ENCODE measurements at places on chromosomes 13 and 19.

GRCh38 chr19:33580026-33580644 lies 41.6 kb upstream of the CHST8 start:
- DNase-seq = no peak

- peak; percentile 83 for DNase-seq
Observed at GRCh38 chr19:6065685-6066374, 44.5 kb downstream of the RFX2 start.

DNA sequence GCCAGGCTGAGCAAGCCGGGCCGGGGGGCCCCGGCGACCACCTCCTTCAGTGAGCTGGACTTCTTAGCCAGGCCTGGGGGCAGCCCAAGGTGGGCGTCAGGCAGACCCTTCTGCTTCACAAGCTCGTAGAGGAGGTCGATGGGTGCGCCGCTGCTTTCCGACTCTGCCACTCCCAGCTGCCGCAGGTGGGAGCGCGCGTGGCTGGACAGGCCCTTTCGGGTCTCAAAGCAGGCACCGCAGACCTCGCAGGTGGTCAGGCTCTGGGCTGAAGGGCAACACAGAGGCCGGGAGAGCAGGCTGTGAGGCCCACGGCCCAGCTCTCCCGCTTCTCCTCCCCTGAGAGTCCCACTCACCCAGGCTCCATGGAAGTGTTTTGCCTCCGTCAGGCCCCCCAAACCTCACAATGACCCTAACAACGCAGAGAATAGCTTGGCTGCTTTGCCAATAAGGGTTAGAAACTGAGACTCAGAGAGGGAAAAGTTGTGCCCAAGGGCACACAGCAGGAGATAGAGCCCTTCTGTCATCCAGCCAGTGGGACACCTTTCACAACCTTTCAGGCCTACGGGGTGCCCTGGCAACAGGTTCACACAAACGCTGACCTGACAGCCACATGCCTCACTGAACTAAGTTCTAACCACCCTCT lies 11.2 kb upstream of the AKAP8L start:
- no peak for DNase-seq

DNA sequence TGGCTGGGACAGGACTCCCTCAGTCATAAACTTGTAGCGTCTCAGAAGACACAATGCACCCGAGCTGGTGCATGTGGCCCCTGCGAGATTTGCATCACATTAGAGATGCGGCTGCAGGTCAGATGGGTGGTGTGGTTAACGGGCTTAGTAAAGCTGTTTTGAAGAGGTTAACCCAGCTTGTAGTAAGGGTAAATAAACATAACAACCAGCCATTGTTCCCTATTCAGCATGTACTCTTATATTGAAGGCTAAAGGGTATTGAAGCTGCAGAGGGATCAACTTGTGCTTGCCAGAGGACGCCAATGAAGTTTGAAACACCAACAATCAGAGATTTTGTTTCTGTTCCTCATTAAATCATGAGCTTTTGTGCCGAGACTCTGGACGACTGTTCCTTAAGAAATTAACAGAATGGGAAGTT lies 79.4 kb downstream of the ZIC5 start:
- no peak for DNase-seq

DNA sequence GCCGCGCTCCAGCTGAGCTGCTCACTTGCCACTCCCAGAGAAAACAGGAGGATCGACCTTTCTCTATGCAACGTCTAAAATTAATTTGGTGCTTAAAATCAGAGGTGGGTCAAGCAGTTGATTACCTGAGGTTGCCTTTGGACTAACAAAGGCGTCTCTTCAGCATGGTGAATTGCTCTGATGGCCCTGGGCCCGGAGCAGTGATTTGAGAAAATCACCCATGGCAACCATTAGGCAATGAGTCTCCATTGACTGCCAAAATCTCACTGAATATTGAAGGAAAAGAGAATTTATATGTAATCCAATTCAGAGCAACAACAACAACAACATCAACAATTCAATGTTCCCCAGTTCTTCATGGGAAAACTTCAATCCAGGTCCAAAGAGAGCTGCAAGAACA lies 61.8 kb downstream of the IRS2 start:
- no peak for DNase-seq

- no peak for DNase-seq
Observed at GRCh38 chr19:10882108-10882457, 10.7 kb downstream of the CARM1 start.

DNA sequence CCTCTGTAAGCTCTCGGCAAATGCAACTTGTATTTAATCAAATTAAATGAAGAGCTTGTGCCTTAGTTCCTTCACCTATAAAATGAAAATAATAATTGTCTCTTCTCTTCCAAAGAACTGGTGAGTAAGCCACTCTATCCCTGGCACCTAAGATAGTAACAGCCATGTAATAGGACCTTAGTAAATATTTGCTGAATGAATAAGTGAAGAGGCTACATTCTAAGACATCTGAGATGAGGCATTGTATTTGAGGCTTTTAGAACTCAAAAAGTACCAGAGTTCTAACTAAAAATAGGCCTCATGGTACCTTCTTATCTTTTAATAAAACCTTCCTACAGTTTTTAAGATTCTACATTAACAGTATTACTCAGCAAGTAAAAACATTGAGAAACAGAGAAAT lies 17.3 kb upstream of the DCLK1 start:
- no peak for DNase-seq

DNA sequence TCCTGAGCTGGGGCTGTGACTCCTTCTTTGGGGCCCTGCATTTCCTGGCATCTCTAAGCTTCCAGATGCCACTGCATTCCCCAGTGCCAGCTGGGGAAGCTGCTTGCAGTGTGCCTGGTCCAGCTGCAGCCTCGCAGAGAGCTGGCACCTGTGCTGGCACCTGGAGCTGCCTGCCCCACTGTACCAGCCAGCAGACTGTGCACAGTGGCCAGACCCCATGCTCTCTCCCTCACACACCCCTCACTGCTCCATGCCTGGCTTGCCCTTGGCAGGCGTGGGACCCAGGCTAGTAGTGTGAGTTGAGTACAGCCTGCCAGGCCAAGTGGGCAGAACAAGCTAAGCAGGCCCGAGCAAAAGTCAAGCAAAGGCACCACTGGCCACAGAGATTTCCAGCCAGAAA lies 327.5 kb downstream of the NDFIP2 start:
- DNase-seq = no peak

DNA sequence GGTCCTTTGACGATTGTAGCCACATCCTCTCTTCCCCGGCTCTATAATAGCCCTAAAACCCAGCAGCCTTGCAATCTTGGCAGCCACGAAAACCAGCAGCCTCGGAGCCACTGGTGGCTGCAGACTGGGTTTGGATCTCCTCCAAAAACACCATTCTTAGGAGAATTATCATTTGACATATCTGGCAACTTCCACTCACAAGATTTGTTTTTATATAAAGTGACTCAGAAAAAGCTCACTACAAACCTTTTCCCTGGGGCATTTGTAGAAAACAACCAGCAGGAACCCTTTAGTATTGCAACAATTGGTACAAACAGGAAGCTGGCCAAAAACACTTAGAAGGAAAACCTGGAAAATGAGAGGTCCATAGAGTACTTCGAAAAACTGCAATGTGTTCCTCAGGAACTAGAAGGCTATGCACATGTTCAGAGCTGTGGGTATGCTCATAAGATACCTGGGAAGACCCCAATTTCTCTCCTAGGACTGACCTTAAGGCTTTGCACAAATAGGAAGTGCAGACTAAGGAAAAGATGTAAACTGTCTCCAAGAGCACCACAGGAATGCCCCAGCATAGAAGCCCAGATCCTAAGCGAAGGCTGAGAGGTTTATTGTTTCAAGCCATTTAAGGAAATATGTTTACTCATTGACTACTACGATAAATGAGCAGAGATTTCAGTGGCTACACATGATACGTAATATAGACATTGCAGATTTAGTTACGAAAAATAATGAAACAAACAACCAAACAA lies 71.2 kb downstream of the MYO16 start:
- DNase-seq = no peak

GRCh38 chr19:10230173-10230860 lies 814 bp downstream of the S1PR2 start:
- peak; percentile 77 for DNase-seq

- DNase-seq = peak; percentile 52
Observed at GRCh38 chr19:45468159-45468651, 409 bp downstream of the FOSB start.

- DNase-seq = peak; percentile 64
Observed at GRCh38 chr19:38559428-38560401, 58.0 kb downstream of the MAP4K1 start.

DNA sequence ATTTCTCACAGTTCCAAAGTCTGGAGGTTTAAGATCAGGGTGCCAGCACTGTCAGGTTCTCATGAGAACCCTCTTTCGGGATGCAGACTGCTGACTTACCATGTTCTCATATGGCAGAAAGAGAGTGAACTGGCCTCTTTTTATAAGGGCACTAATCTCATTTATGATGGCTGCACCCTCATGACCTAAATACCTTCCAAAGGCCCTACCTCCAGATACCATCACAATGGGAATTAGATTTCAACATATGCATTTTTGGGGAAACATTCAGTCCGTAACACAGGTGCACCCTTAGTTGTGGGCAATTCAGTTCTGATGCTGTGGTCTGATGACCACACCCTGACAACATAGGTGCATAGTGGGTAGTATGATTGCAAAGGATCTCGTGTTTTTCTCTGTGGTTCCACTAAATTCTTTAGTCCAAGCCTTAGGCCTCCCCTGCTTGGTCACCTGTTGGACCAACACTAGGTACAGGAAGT lies 33.3 kb downstream of the GARRE1 start:
- DNase-seq = no peak

- DNase-seq = no peak
Observed at GRCh38 chr13:98598043-98598442, 21.1 kb upstream of the STK24 start.

- DNase-seq = no peak
Observed at GRCh38 chr19:2922987-2923386, 21.8 kb downstream of the ZNF77 start.

DNA sequence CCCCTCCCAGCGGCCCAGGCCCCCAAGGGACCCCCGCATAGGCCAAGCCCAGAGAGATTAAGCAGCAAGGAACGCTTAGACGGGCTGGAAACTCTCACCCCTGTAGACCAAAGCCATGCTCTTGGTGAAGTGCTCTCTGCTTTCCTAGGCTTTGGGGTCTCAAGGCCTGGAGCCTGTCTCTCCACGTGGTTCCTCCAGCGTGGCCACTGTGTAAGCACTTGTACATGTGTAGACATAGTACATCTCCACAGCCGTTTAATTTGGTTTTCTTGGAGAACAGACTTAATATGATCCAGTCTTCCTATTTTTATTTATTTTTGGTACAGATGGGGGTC lies 1.1 kb downstream of the NUDT19 start:
- DNase-seq = no peak

DNA sequence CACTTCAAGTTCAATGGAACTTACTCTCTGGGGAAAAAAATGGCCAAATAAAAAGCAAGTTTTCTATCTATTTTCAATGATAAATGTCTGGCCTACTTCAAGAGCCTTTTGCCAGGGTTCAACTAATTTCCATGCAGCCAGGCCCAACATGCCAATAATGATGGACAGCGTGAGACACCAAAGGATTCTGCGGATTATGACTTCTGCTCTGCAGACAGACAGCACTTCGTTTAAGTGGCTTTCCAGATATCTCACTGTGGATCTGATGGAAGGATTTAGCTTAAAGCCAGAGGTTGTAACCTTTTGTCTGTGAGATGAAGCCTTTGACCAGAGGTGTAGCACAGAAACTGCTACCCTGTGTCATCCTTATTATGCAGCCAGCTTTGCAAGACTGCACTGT lies 614.2 kb downstream of the DCT start:
- no peak for DNase-seq

- DNase-seq = peak; percentile 77
Observed at GRCh38 chr19:17346109-17346671, 8.8 kb downstream of the GTPBP3 start.

DNA sequence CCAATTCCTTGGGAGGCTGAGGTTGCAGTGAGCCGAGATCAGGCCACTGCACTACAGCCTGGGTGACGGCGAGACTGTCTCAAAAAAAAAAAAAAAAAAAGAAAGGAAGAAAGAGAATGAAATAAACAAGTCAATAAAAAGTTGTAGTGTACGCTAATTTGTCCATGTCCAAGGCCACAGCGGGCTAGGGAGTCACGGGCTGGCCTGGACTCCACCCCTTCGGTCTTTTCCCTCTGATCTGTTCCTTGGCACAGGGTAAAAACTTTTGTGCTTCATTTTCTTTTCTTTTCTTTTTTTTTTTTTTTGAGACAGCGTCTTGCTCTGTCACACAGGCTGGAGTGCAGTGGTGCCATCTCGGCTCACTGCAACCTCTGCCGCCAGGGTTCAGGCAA lies 19.4 kb upstream of the MKNK2 start:
- no peak for DNase-seq

- peak; percentile 27 for DNase-seq
Observed at GRCh38 chr19:14475251-14476073, at the start of gene PTGER1. Gene PTGER1, minus strand, starts transcription at chr19:14475354. Its CDS starts 1,034 bp downstream, at chr19:14474320.

- DNase-seq = no peak
Observed at GRCh38 chr13:27028683-27029480, 142.7 kb downstream of the USP12 start.

DNA sequence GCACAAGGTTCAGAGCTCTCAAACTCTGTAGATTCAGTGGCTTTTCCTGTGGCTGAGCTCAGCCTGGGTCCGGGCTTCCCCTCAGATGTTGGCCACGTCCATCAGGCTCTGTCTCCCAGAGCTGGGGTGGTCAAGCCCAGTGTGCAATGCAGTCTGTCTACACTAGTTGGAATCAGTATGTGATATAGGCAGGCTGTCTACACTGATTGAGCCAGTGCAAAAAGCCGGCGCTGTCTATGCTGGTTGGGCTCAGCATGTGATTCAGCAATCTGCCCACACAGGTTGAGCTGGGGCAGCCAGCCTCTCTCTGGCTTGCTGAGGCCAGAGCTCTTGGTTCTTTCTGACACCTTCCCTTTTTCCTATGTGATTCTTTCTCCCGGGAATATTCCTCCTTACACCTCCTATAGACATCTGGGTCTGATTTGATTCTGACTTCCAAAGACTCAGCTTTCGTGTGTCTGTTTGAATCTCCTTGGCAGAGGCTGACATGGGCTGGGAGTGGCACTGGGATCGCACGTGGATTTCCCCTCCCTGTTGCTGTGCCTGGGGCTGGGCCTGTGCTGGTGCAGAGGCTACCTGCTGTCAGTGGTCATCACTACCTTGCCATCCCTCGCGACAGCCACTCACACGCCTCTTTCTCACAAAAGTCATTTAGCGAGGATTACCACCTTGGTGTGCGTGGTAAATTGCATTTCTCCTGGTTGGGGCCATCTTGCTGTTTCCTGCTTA lies 9.3 kb downstream of the CHST8 start:
- DNase-seq = no peak

DNA sequence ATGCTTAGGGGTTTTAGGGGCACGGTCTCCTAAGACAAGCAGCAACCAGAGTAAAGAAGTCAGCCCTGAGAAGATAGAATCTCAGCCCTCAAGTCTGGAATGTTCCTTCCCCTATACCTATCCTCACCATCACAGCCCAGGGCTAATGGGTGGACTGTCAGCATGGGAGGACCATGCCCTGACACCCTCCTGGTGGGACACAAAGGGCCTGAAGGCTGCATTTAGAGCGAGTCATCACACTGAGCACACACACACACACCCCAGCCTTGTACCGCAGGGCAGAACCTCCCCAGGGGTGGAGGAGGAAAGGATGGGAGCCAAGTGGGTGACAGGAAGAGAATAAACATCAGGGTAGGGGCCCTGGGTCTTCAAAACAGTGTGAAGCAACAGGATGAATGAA lies 174.8 kb upstream of the SERP2 start:
- no peak for DNase-seq

Data from CD4-positive, alpha-beta T cell treated with Interleukin-2 at 100 ng/mL for 4 hours (primary cell).